Hematopoietic multipotent progenitor cell treated with erythropoietin and hydrocortisone succinate and interleukin-3 and kit ligand, for 17 days (in vitro differentiated cells): ENCODE measurements at places on chromosomes 5 and 9.

DNA sequence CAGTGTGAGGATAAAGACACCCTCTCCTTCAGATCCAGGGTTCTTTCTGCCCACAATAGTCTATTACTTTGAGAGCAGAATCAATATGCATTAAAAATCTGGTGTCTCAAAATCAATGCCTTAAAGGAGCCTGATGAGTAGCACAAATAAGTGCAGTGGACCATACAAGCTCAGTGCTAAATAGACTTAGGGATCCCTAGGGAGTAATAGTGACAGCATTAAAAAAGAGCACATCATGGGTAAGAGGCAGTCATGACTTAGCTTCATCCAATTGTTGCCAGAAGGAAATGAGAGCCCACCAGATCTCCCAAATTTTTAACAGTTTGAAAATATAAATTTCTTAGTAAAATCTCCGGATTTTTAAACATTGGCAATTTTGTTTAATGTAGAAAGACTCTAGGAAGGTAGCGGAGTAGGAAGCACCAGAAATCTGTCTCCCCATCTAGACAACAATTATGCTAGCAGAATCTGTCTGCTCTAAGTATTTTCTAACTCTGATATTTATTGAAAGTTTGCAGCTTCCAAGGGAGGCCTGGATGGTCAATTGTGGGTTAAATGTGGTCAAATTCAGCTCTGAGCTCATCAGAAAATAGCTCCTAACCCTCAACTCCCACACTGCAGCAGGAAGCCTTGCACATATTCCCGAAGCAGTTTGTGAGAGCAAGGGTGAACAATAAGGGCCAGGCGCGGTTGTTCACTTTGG is 443.9 kb downstream of the TLE1 start:
- no peak for DNase-seq

- DNase-seq = no peak
These were observed 30.1 kb downstream of the PSD2 start for GRCh38 chr5:139825690-139826089.

GRCh38 chr5:126864042-126864688 is 87.2 kb downstream of the LMNB1 start:
- DNase-seq = no peak

GRCh38 chr5:90949469-90950358 is 391.1 kb downstream of the ADGRV1 start:
- DNase-seq = no peak

- peak; percentile 87 for DNase-seq
These were observed 118.6 kb downstream of the RGS3 start for GRCh38 chr9:113581865-113582697.

GRCh38 chr5:42950456-42951292 is 89.4 kb downstream of the ANXA2R start:
- peak; percentile 93 for DNase-seq

GRCh38 chr5:141883892-141884318 is 5.7 kb upstream of the PCDH1 start:
- no peak for DNase-seq

DNA sequence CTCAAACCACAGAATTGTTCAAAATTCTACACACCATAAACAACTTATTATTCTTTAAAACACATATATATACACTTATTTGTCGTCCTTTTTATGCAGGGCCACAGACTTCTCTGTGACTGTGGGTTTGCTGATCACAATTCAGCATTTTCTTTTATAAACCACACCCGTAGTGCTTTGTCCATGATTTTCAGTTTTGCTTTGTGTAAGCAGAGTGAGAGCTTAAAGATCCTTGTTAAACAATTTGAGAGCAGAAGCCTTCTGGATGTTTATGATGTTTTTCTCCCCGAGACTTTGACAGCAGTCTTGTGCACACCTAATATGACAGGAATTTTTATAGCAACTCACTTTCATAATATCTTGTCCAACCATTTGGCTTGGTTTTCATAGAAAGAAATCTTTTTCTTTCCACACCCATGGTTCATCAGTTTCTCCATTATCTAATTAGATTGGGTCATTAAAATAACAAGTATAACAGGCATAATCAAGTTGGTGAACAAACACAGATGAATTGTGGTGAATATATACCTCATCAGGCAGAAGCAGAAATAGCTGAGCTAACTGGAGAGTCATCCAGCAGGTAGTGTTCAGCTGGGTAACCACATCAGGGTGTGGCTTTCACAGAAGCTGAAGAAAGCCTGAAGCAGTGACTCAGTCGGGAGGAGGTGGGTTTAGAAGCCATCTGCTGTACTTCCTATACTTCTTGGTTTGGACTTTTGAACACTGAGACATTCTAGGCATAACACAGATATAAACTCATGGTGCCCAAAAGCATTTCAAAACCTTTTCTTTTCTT is 232.8 kb downstream of the DOCK8 start:
- peak; percentile 28 for DNase-seq

GRCh38 chr5:43603344-43604217 is 601 bp downstream of the NNT start:
- DNase-seq = peak; percentile 74

GRCh38 chr5:133610489-133611356 is 1.6 kb downstream of the FSTL4 start:
- no peak for DNase-seq

DNA sequence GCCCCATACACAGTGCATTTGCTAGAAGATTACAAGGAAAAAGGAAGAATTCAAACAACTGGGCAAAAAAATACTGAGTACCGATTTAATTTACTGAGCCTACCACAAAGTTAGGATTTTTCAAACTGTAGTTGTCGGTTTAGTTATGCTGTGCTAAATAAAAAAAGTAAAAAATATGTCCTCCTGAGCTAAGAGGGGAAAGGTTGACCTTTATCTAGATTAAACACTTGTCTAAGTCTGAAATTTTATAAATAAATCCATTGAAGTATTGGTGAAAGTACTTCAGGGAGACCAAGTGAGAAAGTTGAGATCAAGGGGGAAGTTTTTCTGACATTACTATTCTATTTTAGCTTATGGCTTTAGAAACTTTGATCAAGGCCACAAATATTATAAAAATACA is 19.1 kb upstream of the DAB2 start:
- no peak for DNase-seq

DNA sequence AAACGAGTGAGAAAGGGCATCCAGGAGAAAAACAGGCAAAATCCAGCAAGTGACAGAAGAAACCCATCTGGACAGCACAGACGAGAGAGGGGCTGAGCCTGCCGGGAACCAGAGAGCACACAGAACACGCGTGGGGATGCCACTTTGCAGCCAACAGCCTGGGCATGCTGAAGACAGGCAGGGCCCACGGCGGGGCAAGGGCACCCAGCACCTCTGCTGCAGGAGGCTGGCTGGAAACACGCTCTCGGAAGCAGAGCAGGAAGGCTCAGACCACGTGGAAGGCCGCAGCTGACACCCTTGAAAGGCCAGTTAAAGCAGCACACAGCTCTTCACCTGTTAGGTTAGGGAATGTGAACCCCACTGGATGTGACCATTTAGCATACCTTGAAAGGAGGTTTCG is 76.1 kb downstream of the SECISBP2 start:
- DNase-seq = no peak

DNA sequence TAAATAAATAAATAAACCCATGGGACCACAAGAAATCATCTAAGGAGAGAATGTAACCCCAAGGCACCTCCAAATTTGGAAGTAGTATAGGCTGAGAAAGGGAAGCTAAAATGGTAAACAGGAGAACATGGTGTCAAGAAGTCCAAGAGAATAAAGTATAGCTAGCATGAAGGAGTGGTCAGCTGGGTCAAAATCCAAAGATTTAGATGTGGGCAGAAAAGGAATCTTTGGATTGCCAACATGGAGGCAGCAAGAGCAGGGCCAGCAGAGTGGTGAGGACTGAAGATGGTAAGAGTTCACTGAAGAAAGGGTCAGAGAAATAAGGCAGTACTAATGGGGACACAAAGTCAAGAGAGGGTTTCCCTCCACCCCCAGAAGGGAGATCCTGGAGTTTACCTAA is 53.0 kb downstream of the TSSK1B start:
- no peak for DNase-seq

DNA sequence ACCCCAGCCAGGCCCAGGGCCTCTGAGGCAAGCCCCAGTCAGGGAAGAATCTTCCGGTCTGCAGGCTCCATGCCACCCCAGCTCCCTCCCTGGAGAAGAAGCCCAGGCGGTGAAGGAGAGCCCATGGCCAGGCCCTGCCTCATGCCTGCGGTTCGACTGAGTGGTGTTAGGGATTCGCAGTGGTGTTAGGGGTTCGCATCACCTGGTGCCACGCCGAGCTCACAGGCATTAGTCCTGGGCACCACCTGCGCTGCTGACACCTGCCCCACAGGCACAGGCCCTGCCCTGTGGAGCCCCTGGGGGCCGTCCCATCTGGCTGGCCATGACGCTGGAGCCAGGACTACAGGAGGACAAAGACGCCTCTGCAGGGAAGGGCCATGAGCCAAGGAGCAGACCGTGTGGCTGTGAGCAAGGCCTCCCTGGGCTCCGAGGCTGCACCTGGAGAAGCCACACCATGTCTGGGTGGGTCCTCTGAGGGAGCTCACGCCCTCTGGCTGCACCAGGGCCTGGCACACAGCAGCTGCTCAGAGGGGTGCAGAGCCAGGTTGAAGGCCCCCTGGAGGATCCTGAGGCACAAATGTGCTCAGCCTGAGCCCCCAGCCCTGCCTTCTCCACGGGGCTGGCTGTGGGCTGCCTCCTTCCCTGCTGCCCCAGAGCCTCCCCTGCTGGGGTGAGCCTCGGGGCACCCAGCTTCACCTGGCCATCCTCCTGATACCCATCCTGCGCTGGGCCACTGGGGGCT is 27.6 kb upstream of the RNF130 start:
- DNase-seq = no peak

DNA sequence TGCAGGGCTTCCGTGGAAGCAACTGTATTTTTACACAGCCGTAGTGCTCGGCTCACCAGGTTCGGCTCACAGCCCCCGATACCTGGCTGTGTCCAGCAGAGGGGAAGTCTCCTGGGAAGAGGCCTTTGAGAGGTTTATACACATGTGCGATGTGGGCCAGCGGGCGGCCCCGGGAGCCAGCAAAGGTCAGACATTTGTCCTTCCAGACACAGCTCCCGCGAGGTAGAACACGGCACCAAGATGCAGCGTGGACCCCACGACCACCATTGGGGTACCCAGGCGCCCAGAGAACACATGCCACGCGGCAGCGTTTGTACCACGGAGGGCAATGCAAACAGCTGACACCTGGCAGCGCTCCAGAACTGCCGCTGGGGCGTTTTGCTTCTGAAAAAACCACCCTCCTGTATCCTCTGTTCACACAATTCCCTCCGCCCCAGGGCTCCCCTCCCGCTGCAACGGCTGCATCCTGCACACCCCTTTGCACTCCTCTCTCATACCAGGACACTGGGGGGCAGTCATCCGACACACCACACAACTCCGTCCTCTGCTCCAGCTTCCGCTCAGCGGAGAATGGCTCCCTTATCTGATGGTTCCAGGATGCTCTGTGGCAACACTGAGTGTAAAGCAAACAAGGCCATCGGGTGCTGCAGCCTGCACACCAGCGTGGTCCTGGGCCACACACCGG is 235.3 kb downstream of the SYK start:
- no peak for DNase-seq

- no peak for DNase-seq
These were observed 174.9 kb upstream of the MVB12B start for GRCh38 chr9:126151686-126152134.

- no peak for DNase-seq
These were observed at the start of gene ADAM19 for GRCh38 chr5:157575381-157576020. ADAM19 (minus strand) TSS chr5:157575775; CDS start chr5:157575696, 79 bp downstream.

DNA sequence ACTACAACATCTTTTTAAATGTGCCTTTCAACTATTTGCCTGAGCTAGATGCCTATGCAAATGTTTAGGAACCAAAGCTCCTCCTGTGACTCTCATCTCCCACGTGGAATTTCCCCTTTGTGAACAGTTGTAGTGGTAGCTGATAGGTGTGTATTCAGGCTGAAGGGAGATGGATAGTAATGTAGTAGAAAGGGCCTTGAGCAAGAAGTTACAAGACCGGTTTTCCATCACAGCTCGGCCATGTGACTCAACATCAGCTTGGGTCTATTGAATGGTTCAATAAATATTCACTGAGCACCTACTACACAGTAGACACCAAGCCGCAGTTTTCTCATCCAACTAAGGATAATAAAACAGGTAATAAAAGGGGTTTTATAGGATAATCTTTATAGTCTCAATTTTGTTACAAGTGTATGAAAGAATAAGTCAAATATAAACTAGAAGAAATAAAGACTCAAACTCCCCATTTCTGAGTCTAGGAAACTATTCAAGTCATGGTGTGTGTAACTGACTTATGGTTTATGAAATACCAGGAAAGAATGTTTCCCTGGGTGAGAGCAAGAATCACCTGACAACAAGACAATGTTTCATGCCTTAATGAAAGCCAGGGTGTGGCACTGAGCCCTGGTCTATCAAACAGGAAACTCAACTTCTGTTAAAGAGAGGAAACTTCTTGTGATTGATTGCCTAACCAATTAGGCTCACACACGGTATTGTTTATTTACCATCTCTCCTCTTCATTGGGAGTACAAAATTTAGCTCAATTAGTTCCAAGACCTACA is 187.1 kb upstream of the SPEF2 start:
- no peak for DNase-seq

DNA sequence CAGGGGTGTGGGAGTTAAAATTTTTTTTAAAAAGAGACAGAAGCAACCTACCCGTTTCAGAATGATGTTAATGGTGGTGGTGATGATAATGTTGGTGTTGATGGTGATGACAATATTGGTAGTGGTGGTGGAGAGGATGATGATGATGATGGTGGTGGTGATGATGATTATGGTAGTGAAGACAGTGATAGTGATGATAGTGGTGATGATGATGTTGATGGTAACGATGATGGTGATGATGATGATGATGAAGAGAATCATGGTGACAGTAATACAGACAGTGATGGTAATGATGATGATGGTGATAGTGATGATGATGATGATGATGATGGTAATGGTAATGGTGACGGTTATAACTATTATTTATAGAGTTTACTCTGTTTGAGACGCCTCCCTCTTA is 117.6 kb downstream of the ICE1 start:
- no peak for DNase-seq

DNA sequence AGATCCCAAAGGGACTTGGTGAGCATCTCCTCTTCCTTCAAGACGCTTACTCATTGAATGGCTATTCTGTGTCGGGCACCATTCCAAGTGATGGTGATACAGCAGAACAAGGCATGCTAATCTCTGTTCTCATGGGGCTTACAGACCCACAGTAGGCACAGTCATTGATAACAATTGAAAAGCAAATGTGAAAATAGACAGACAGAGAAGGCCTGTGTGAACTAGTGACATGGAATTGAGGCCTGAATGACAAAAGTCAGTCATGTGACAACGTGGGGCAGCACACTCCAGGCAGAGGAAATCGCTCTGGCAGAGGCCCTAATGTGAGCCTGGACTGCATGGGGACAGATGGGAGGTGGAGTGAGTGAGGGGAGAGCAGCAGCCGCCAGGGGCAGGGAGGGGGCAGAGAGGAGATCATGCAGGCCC is 70.7 kb upstream of the CPLX2 start:
- peak; percentile 15 for DNase-seq

GRCh38 chr5:100574716-100575115 is 39.5 kb downstream of the FAM174A start:
- DNase-seq = no peak
